HEK293T (cell line): ENCODE measurements at places on chromosomes 4 and X.

DNA sequence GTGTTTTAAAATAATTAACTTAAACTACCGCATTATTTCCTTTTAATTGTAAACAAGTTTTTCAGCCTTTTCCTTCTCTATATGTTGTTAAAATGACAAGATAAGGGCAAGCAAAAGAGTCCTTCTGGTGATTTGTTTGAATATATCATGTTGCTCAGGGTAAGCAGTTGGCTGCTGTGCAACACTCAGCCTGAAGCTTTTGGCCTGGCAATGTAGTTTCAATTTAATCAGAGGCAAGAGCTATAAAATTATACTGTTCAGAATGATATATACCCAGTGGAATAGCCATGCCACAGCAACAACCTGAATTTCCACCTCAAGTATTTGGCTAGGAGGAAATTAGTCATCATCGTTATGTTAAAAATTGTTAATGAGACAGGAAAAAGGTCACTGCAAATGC, 53.4 kb downstream of the GRXCR1 start:
- no peak for DNase-seq

DNA sequence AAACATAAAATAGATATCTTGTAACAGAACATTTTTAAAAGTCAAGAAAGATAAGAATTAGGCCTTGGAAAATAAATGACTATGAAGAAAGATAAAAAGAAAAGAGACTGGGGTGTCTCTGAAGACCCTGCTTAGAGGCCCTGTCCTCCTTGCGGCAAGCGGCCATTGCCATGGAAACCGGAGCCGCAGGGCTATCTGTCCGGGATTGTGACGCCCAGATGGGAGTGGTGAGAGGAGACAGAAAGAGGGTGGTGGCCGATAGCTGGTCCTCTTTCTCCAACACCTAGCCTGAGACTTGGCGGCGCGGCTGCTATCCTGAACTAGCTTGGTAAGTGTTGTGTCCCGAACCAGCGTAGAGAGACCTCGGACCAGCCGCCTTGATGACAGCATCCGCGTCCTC, at the start of gene DUSP21:
DUSP21 (plus strand) TSS at position 269 of the 400 bp plus-strand sequence; CDS start at position 381, 112 bp downstream.
- DNase-seq: no peak

DNA sequence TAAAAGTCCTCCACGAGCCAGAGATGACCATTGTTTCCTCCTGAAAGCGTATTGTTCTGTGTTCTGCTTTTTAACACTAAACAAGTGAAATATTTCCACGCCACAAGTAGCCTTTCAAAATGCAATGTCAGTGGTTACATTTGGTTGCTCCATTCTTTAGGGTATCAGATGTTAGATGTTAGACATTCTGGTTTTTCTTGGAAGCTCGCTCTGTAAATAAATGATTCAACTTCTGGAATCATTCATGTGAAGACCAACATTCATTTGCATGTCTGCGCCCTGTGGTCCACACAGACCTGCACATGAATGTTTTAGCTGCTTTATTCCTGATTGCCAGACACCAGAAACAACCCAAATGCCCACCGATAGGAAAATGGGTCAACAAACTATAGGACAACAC, 38.0 kb upstream of the HELT start:
- no peak for DNase-seq

GRCh38 chrX:2614911-2615310, 76.2 kb upstream of the CD99 start:
- DNase-seq: no peak

DNA sequence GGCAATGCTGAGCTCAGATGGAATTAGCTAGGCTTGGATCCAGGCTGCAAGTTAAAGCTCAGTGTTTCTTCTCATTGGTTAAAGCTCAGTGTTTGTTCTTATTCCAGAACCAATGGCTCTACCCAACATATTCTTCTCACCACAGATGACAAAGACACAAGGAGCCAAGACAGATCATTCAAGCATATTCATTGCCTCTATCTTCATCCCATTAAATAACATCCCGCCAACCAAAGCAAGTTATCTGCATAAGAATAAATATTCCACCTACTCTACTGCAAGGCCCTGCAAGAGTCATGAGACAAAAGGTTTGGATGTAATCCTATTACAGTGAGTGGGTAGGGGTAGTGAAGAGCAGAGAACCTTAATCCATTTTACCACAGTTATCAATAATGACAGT, 766.5 kb downstream of the C4orf33 start:
- DNase-seq: no peak

GRCh38 chr4:40984051-40984450, 230.3 kb downstream of the APBB2 start:
- no peak for DNase-seq

- no peak for DNase-seq
Observed at GRCh38 chr4:45082101-45082500, 355.7 kb upstream of the GNPDA2 start.

DNA sequence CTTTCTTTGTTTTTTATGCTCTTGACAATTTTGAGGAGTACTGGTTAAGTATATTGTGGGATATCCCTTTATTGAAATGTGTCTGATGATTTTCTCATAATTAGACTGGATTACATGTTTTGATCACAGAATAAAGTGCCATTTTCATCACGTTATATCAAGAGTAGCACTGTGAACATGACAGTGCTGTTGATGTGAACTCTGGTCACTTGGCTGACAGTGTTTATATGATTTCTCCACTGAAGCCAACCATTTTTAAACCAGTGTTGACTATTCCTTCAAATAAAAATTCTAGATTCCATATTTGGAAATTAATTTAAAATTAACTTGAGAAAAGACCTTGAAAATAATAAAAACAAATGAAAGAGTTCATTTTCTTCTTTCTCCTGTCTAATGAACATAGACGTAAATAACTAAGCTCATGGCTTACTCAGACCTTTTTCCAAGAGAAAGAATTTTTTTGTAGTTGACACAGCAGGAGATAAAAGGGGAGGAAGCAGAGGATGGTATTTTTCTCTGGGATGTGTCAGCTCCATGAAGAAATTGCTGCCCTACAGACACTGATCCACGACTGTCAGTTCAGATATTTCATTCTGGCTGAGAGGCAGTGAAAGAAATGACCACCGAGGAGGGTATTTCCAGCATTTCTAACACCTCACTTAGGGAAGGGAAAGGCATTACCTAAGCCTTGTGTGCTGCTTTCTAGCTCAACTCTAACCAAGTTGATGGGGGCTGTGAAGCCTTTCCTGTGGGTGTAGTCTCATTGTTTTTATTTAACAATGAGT, 150.9 kb upstream of the ANK2 start:
- no peak for DNase-seq

DNA sequence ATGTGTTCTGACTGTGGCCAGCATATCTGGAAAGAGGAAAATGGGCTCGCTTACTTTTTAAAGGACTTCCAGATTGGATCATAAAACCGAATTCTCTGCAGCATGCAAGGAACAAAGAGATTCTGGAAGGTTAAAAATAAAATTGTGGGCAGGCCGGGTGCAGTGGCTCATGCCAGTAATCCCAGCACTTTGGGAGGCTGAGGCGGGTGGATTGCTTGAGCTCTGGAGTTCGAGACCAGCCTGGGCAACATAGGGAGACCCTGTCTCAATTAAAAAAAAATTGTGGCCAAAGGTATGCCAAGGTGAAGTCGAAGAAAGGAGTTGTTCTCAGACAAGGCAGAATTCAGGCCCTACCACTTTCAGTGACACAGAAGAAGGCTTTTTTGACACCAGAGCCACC, 37.8 kb downstream of the NELFA start:
- DNase-seq: no peak

GRCh38 chrX:155662282-155662681, 49.5 kb upstream of the TMLHE start:
- peak; percentile 11 for DNase-seq

DNA sequence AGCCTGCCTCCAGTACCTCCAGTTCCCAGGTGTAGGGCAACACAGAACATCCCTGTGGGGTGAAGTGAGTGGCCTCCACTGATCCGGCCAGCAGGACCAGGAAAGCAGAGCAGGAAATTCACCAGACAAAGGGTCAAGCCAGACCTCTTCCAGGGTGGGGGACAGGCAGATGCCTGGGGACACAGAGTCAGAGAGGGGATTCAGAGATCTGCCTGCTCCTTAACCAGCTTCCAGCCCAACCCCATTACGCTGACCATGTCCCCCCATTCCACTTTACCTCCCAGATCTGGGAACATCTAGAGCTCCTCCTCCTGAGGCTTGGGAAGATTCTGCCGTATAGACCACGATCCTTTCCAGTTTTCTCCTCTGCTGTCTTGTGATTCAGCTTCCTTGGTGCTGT, 72.9 kb upstream of the MTM1 start:
- DNase-seq: no peak

- no peak for DNase-seq
Observed at GRCh38 chr4:13088726-13089658, 395.1 kb downstream of the RAB28 start.
